Activated naive CD8-positive, alpha-beta T cell treated with anti-CD3 and anti-CD28 coated beads for 36 hours (primary cell): ENCODE measurements at places on chromosomes 7 and 10.

DNA sequence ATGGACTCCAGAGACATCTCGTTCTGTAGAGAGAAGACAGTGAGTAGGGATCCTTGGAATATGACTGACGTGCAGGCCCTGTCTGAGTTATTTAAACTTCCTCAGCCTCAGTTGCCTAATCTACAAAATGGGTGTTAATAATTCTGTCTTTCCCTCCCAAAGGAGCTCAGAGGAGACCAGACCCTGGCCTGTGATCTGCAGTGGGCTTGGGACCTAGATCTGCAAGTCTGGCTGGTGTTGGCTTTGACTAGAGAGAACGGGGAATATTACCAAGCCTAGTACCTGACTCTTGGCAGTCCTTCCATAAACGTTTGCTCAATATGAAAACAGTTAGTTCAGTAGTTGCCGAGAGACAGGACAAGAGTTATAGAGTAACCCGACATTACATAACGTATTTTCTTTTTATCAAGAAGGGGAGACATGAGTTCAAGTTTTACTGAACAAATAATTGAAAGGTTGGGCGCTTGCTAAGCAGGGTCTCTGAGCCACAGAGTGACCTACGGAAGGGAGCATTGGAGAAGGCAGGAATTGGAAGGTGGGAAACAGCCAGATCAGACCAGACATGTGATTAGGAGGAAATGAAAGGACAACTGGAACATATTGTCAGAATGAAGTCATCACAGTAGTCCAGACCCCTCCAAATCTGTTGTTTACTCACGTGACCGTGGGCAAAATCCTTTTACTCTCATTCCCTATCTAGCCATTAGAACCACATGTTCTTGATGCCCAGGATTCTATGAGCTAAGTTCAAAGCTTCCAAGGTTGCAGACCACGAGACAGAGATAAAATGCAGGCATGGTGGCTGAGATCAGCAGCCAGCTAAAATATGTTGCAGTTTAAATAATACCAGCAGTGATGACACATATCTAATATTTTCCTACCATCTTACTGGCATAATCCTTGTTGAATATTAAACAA is 10.9 kb upstream of the CYP3A4 start:
- DNase-seq: no peak

DNA sequence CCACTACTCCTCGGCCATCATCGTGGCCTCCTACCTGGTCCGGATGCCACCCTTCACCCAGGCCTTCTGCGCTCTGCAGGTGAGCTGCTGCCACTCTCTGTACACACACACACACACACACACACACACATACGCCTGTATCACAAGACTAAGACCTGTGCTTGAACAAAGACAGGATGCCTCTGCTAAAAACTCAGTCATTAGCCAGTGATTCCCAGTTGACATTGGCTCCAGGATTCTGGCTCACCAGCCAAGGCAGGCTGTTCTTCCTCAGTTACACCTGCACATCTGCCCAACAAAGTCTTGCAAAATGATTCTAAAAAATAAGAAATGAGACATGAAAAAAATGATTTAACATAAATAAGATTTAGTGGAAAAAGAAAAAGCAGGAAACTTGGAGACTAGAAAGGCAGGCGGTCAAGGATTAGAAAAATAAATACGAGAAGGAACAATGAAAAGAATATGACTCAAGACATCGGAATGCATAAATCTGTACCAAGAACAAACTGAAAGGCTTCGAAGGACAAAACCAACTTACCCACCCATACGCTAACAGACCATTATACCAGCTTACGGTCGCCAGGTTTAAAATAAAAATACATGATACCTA is 7.4 kb upstream of the LRRC18 start:
- no peak for DNase-seq

DNA sequence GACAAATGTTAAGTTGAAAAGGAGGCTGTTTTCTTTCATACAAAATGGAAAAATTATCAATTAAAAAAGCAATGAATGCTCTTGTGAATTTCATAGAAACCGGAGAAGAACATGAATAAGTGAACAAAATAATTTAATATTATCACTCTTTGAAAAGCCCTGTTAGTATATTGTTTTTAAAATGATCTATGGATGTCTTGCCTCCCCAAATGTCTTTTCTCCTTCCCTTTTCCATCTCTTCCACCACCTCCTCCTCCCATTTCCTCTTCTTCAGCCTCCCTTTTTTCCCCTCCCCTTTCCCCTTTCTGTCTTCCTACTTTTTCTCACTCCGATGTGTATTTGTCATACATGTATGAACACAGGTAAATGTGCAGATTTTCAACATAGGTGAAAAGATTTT is 234.7 kb downstream of the MALRD1 start:
- DNase-seq: no peak

- DNase-seq: peak; percentile 68
Measured at GRCh38 chr10:132939957-132940790, 2.2 kb downstream of the CFAP46 start.

DNA sequence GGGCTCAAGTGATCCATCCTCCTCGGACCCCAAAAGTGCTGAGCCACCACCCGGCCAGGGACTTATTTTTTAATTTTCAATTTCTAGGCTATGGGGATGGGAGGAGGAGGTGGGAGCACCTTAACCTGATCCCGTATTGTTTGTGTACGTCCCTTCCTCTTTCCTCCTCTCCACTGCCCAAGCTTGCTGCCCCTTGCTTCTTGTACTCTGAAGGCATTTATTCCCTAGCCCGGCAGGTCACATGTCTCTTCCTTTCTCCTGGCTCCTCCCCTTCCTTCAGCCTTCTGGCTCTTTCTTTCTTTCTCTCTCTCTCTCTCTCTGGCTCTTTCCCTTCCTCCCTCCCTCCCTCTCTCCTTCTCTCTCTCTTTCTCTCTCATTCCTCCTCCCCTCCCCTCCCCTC is 56.0 kb downstream of the COL26A1 start:
- no peak for DNase-seq
